ENCODE measurements at places on chromosomes 11 and 22. TPM values are rescaled to one million over a fixed set of nuclear protein-coding genes. Genes with fewer than 3 reads are reported as not detected.

DNA sequence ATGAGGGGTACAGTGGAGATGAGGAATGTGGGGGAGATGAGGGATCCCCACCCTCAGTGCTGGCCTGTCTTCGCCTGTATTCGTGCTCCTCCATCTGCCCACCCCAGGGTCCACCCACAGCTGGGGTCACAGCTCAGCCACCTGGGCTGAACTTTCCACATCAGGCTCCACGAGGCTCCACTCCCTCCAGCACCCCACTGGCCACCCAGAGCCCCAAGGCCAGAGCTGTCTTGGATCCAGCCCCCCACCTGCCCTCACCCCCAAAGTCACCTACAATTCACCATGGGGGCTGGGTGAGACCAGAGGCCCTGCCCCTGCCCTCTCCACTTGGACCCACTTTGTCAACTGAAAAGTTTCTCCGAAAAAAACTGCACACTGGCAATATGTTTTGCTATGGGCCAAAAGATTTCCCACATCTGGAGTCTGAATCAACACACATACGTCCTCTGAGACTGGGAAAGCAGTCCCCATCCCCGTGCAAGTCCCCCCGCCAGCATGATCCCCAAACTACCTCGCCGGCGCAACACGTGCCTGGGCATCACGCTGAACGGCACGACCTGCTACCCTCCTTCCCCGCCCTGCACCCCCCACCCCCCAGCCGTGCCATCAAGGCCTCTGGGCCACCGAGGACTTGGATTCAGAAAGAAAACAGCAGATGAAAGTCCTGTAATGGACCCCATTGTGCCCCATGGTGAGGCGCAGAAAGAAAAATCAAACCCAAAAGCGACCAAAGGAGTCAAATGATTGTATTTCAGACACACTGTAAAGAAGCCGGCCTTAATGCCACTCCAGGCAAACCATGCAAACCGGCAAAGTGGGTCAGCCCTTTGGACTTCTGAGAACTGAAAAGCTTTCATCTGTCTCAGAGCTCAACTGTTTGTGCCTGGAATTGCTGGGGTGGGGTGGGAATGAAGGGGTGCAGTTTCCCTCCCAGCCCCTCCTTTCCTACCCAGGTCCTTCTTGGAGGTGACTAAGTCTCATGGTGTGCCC, 16.5 kb upstream of the GAL start:
- no peak overlapping the region for H3K27ac ChIP-seq
- H3K27me3 ChIP-seq = no peaks in the 10 kb centered on the region
- no peak overlapping the region for H3K4me3 ChIP-seq
- no peak for DNase-seq
- no peaks in the 10 kb centered on the region for H3K36me3 ChIP-seq
- no peaks in the 10 kb centered on the region for H3K4me1 ChIP-seq

- no peak overlapping the region for H3K4me3 ChIP-seq
- H3K4me1 ChIP-seq = no peaks in the 10 kb centered on the region
- no peak overlapping the region for H3K27ac ChIP-seq
- no peak for DNase-seq
- no peaks in the 10 kb centered on the region for H3K36me3 ChIP-seq
These were observed 141.3 kb downstream of the ST3GAL4 start for GRCh38 chr11:126496576-126497337.

DNA sequence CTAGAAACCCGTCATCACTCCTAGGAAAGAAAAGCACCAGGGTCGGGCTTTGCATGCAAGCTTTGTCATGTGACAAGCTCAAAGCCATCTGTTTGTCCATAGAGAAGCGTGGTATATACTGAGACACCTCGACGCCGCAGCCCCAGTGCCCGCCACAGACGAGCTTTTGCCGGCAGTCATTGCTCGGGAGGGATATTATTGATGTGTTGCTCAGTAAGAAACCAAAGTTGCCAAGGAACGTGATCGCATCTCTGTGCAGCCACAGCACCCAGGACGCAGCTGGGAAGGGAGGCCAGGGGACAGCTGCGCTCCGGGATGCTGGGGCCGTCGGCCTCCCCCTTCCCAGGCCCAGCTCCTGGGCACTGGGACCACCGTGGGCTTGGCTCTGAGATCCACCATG, 89.5 kb upstream of the KCNQ1OT1 start:
- no peak overlapping the region for H3K4me3 ChIP-seq
- DNase-seq = no peak
- no peaks in the 10 kb centered on the region for H3K27me3 ChIP-seq
- H3K27ac ChIP-seq = peak overlapping the region; percentile 95
- peaks cover 47% of the 10 kb centered on the region for H3K4me1 ChIP-seq
- H3K36me3 ChIP-seq = no peaks in the 10 kb centered on the region

GRCh38 chr22:19598054-19598855, 74.0 kb upstream of the CLDN5 start:
- no peak for DNase-seq
- no peaks in the 10 kb centered on the region for H3K4me1 ChIP-seq
- no peaks in the 10 kb centered on the region for H3K27me3 ChIP-seq
- H3K27ac ChIP-seq = no peak overlapping the region

GRCh38 chr11:128731041-128731663, 37.3 kb downstream of the FLI1 start:
- H3K27ac ChIP-seq = no peak overlapping the region
- DNase-seq = no peak
- peaks cover 70% of the 10 kb centered on the region for H3K27me3 ChIP-seq

- DNase-seq = peak; percentile 60
- H3K27me3 ChIP-seq = no peaks in the 10 kb centered on the region
- no peak overlapping the region for H3K27ac ChIP-seq
- H3K36me3 ChIP-seq = no peaks in the 10 kb centered on the region
- H3K4me3 ChIP-seq = no peak overlapping the region
These were observed 40.0 kb downstream of the TENM4 start for GRCh38 chr11:79400717-79401330.

Gene CELSR1
- total RNA-seq = 37.4 TPM

Gene GRM5
- total RNA-seq = not detected

Gene HMGXB4
- 8.1 TPM for total RNA-seq

Gene LYVE1
- not detected for total RNA-seq

Gene OR52E8
- 0.71 TPM for total RNA-seq

Measured in cardiac muscle cell (in vitro differentiated cells and primary cell).